ENCODE measurements at places on chromosomes 3 and 15.

GRCh38 chr3:59641169-59641899 is 591.5 kb upstream of the CFAP20DC start:
- H3K27me3 ChIP-seq, result no peaks in the 10 kb centered on the region
- H3K36me3 ChIP-seq, result no peaks in the 10 kb centered on the region
- H3K27ac ChIP-seq, result no peak overlapping the region
- no peaks in the 10 kb centered on the region for H3K4me1 ChIP-seq

DNA sequence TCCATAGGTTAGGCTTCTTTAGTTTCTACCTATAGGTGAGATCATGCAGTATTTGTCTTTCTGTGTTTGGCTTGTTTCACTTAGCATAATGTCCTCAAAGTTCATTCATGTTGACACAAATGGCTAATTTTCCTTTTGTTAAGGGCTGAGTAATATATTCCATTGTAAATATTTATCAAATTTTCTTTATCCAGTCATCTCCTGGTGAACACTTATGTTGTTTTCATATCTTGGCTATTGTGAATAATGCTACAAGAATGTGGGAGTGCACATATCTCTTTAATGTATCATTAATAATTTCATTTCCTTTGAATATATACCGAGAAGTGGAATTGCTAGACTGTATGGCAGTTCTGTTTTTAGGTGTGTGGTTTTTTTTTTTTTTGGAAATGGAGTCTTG is 250.9 kb upstream of the SEMA6D start:
- DNase-seq, result no peak
- no peak overlapping the region for H3K4me3 ChIP-seq
- H3K4me1 ChIP-seq, result no peaks in the 10 kb centered on the region
- H3K27ac ChIP-seq, result no peak overlapping the region

- no peaks in the 10 kb centered on the region for H3K27me3 ChIP-seq
- DNase-seq, result no peak
- H3K4me3 ChIP-seq, result no peak overlapping the region
- H3K36me3 ChIP-seq, result no peaks in the 10 kb centered on the region
These were observed 794.8 kb downstream of the MCTP2 start for GRCh38 chr15:95025924-95026728.

DNA sequence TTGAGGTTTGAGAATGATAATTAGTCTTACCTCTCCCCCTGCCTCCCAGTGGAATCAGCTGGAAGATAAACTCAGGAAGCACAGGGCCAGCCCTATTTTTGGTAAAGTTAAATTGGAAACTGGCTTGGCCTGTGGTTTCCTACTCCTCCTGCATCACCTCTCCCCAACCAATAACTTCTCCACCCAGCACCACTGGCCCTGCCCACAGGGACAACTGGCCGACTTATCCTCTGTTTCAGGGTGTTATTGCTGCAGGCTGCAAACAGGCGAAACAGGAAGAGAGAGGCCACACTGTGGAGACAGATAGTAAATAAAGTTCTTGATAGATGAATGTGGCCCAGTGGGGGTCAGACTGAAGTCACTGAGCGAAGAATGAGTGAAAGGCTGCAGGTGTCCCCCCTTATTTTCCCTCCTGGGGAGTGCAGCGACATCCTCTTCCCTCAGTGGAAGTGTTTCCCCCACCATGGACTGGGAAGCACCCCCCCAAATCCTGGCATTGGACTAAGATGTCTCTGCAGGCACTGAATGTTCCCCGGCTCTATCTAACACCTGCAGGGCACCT is 47.1 kb downstream of the PDIA5 start:
- H3K4me3 ChIP-seq, result no peak overlapping the region
- H3K36me3 ChIP-seq, result no peaks in the 10 kb centered on the region
- no peaks in the 10 kb centered on the region for H3K4me1 ChIP-seq
- H3K27ac ChIP-seq, result no peak overlapping the region

DNA sequence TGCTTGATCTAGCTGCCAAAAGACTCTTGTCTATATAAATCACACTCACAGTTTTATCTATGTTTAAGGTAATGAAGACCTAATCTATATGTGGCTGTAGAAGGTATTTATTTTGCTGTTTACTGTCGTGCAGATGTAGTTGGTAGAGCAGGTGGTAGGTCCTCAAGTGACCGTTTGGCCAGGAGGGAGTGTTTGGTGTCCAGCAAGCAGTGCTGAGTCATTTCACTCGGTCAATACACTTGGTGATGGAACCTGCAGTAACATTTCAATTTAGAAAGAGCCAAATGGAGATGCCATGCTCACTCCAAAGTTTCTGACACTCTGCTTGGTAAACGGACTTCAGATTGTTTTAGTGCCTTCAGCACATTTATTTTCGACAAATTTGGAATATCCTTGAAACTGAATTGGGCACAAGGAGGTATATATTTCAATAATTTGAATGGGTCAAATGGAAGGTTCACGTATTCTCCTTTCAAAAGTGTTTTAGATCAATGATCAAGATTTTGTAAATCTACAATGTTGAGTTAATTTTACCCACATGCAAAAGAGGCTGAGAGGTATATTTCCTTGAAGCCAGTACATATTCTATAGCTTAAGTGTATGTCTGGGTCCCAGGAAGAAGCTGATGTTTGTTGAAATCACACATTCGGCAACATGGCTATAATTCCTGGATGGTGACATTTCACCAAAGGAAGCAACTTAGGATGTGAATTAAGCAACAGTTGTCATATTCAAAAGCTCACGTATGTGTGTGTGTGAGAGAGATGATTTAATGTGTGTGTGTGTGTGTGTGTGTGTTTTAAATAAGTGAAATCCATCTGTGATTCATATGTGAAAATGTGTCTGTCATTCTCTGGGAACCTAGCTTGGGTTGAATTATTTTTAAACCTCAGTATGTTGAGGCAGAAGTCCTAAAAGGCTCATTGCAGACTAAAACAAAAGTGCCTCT is 7.7 kb upstream of the CX3CR1 start:
- peaks cover 26% of the 10 kb centered on the region for H3K4me1 ChIP-seq
- H3K27me3 ChIP-seq, result no peaks in the 10 kb centered on the region
- H3K36me3 ChIP-seq, result no peaks in the 10 kb centered on the region
- H3K4me3 ChIP-seq, result no peak overlapping the region
- DNase-seq, result no peak

Data from T-cell (primary cell).